Esophagus muscularis mucosa (tissue), 4 donors: ENCODE measurements at places on chromosomes 16 and 17. TPM values are rescaled to one million over a fixed set of nuclear protein-coding genes. Genes with fewer than 3 reads are reported as not detected.

- no peak overlapping the region for H3K27ac ChIP-seq
- H3K4me3 ChIP-seq = no peak overlapping the region
- peaks cover 10% of the 10 kb centered on the region for H3K4me1 ChIP-seq
- peak; percentile 21 for DNase-seq
- no peaks in the 10 kb centered on the region for H3K27me3 ChIP-seq
Observed at GRCh38 chr16:55943267-55943666, 68.1 kb upstream of the CES5A start.

DNA sequence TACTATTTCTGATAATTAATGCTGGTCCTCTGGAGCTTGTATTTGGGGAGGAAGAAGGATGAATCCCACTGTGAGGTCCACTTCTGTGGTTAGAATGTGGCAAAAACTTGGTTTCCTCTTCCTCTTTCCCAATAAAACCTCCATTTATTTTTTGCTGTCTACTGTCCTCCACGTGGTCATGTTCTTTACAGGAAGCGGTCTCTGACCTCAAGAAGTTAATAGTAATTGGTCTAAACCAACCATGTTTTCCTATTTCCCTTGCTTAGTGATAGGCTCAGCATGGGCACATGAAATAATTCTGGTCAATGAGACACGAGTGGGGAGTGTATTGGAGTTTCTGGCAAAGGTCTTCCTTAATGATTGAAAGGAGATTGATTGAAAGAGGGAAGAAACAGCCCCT lies 33.9 kb downstream of the CHP2 start:
- no peak overlapping the region for H3K27ac ChIP-seq
- H3K4me3 ChIP-seq = no peak overlapping the region
- no peaks in the 10 kb centered on the region for H3K27me3 ChIP-seq
- no peaks in the 10 kb centered on the region for H3K36me3 ChIP-seq
- no peak for DNase-seq
- no peaks in the 10 kb centered on the region for H3K4me1 ChIP-seq

KRTAP2-2 gene
- not detected for total RNA-seq

CES1 gene
- total RNA-seq = 12.4 TPM
